ENCODE measurements at places on chromosomes 3 and 15.

GRCh38 chr3:150805354-150805753 is 42.4 kb upstream of the SIAH2 start:
- DNase-seq: no peak

DNA sequence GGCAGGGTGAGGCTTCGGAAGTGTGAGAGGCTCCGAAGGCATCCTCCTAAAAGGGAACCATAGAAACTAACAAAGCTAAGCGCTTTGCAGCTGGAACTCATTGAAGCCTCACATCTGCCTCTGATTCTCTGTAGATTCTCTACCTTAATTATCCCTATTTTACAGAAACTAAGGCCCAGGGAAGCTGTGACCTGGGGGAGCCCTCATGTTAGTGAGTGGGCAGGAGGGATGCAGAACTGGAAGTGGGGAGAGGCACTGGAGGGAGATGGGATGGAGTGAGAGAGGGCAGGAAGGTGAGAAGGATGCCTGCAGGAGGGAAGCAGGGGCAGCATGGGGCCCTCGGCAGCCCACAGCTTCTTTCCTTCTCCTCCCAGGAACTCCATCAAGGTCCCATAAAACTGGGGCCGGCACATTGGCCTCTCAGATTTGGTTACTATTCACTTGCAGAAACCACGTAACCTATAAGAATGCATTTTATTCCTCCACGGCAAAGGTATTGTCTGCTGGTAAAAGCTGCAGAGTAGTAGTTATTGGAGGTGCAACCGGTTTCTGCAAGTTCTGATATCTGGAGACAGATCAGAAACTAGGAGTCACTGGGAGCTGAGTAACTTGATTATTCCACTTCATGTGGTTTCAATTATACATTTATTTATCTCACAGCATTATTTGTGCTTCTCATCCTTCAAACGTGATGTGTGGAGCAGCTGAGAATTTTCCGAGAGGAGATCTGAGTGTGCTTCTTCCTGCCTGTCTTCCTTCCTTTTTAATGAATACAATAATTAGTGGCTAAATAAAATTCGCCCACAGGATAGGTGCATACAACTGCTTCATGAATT is 24.0 kb upstream of the CHCHD6 start:
- no peak for DNase-seq

GRCh38 chr15:85727068-85727467 is 67.7 kb downstream of the KLHL25 start:
- DNase-seq: no peak

DNA sequence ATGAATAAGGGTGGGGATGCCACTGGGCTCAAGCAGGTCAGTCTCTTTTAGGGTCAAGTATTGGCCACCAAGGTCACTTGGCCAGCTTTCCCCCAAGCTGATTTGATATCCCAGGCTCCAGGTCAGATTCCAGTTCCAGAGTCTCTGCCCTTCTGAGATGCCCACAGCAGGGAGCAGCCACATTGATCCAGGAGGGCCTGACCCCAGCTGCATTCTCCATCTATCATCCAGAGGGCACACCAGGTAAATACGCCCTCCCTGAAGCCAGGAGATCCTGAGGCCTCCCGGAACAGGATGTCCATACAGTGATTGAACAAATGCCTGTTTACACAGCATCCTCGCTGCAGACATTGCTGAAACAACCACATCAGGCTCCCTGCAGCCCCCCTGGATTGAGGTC is 264.6 kb upstream of the TLE3 start:
- DNase-seq: no peak

DNA sequence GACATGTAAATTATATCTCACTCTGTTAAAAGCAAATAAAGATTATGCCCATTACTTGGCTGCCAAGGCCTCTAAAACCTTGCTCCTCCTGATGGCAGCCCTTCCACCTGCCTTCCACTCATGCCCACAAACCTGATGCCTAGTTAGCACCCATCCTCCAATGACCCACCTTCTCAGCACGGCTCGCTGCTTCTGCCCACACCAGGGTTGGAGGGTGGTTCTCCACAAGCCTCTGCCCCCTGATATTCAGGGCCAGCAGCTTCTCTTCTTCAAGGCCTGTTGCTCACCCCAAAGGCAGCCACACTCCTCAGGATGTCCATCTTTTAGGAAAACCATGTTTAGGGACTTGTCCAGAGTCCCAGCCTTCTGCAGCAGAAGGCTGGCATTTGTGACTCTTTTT is 263.4 kb upstream of the TLE3 start:
- DNase-seq: no peak

- DNase-seq: peak; percentile 59
Measured at GRCh38 chr3:128784232-128784631, 58.2 kb downstream of the RAB7A start.

- no peak for DNase-seq
Measured at GRCh38 chr15:37122703-37123102, 22.4 kb upstream of the MEIS2 start.

GRCh38 chr3:78580681-78581080 is 1187.1 kb downstream of the ROBO1 start:
- DNase-seq: no peak

DNA sequence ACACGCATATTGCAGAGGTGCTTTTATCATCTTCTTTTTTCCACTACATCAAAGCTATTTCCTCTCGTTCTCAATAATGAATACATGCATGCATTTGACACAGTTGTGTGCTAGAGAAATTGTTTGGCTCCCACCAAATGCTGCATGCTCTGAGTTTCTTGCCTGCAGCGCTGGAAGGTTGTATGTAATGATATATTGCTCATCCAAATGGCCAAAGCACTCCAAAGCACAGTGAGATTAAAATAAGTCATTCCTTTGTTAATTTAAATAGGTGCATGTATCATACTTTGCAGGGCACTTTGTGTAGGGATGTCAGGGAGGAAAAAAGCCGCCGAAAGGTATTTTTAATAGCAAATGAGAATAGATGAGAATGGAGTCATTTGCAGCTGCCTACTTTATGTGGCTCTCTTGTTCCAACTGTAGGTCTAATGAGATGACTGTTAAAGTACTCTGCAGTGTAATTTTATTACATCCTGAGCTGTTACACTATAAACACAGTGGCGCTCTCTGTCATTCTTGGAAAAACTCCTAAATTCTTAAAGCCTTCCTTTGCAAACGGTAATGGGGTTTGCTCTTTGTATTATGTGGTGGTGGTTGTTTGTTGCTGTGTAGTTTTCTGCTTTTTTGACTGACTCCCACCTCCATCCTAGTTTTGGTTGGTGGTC is 56.9 kb upstream of the SKOR1 start:
- DNase-seq: no peak

DNA sequence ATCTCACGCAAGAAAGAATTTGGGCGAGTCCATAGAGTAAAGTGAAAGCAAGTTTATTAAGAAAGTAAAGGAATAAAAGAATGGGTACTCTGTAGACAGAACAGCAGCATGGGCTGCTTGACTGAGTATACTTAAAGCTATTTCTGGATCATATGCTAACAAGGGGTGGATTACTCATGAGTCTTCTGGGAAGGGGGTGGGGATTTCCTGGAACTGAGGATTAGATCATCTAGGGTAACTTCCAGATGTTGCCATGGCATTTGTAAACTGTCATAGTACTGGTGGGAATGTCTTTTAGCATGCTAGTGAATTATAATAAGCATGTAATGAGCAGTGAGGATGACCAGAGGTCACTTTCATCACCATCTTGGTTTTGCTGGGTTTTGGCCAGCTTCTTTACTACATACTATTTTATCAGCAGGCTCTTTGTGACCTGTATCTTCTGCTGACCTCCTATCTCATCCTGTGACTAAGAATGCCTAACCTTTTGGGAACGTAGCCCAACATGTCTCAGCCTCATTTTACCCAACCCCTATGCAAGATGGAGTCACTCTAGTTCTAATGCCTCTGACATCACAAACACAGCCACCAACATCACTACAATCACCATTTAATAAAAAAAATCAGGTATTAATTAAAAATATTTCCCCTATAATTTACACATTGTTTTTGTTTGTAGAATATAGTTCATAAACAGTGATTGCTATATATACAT is 890.7 kb upstream of the EPHA6 start:
- DNase-seq: no peak

- no peak for DNase-seq
Measured at GRCh38 chr3:65807225-65807624, 231.5 kb downstream of the MAGI1 start.

DNA sequence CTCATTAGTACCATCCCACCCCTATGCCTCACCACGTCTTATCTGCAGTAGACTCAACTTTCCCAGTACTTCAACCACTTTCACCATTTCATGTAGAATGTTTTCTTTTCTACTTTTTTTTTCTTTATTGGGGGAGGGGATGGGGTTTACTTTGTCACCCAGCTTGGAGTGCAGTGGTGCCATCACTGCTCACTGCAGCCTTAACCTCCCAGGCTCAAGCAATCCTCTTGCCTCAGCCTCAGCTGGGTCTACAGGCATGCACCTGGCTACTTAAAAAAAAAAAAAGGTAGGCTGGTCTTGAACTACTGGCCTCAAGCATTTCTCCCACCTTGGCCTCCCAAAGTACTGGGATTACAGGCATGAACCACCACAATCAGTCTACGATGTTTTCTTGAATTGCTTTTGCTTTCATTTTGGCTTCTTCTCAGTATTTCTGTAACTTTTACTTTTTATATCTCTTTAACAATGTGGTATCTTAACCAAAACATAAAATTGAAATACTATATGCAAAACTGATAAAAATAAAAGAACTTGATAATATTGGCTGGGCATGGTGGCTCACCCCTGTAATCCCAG is 44.9 kb upstream of the CHL1 start:
- DNase-seq: no peak

GRCh38 chr15:66290518-66290917 is 2.9 kb upstream of the DIS3L start:
- no peak for DNase-seq

DNA sequence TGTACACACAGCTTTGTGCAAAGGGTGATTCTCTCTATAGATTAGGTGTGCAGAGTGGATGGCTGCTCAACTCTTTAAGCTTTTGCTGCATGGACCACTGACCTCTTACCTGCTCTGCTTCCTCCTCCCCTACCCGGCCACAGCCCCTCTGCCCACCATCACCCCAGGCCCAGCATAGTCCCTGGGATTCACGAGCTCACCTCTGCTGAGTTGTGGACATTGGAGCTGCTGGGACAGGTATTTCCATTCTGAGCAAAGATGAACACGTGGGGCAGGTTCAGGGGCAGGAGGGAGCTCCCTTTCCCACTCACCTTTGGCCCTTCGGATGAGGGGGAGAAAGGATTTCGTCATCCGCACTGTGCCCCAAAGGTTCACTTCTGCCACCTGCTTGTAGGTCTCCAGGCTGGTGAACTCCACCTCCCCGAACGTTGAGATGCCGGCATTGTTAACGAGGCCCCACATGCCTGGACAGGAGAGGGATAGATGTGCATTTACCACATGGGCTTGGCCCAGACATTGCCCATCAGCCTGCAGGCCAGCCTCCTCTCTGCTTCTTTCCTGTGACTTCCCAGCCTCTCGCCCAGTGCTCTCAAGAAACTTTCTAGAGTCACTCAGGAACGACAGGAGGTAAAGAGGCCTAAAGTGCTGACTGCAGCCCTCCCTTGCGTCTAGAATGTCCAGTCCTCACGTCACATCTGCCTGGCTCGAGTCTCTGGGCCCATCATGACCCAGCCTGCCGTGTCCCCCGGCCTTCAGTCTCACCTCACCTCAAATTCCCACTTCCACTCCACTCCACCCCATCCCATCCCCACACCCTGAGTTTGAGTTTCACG is 41.6 kb downstream of the BDH1 start:
- DNase-seq: no peak

- DNase-seq: no peak
Measured at GRCh38 chr3:11546657-11547302, 96.9 kb downstream of the VGLL4 start.

DNA sequence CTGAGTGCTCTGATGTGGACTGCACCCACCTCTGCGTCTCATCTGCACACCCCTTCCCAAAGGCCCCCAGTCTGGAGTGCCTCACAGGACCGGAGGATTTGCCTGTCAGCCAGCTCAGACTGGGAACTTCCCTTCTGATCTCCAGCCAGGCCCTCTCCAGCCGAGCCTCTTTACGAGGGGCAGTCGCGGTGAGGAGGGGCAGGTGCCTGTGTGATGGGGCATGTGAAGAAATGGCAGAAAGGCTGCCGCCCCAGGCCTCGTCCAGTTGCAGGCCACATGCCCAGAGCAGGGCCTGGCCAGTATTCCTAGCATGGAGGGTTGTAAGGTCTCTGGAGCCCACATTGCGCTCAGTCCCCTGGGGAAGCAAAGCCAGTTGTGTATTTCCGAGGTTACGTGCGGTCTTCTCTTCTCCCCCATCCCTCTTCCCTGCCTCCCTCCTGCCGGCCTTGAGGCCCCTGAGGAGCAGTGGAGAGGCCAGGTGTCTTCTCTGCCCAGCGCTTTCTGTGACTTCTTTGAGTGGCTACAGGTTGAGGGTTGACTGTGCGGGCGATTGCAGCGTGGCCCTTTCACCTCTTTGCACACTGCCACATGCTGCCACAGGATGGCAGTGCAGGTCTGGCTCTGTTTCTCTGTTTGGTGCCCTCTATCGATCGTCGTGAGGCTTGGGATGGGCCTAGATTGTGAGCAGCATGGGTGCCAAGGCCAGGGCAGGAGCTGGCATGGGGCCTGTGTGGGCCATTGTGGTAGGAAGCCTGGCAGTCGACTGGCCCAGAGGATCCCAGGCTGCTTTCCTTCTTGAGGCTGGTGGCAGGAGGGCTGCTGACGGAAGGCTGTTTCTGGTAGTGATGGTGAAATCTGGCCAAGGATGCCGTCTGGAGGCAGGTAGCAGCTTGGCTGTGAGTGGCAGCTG is 5.3 kb downstream of the CLK3 start:
- DNase-seq: peak; percentile 58

GRCh38 chr3:37668818-37669610 is 192.7 kb upstream of the CTDSPL start:
- no peak for DNase-seq

GRCh38 chr15:49154359-49154758 is 1.0 kb downstream of the COPS2 start:
- no peak for DNase-seq

GRCh38 chr15:48447657-48448056 is 116.4 kb downstream of the DUT start:
- DNase-seq: no peak

- DNase-seq: peak; percentile 49
Measured at GRCh38 chr15:63605816-63606215, 8.6 kb downstream of the FBXL22 start.

DNA sequence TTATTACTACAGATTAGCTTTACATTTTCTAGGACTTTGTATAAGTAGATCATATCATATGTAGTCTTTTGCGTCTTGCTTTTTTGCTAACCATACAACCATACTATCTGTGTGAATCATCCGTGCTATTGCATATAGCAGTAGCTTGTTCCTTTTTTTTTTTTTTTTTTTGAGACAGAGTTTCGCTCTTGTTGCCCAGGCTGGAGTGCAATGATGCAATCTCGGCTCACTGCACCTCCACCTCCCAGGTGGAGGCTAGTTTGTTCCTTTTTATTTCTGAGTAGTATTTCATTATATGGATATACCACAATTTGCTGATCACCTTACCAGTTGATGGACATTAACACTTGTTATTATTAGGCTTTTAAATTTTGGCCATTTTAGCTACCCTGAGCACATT is 54.5 kb upstream of the TBL1XR1 start:
- no peak for DNase-seq

GRCh38 chr15:95970326-95970725 is 360.2 kb upstream of the NR2F2 start:
- DNase-seq: no peak
